NCI-H774 (cell line): ENCODE measurements at places on chromosomes 7 and 10.

GRCh38 chr7:30470163-30470770, 8.3 kb downstream of the NOD1 start:
- DNase-seq, result no peak

- DNase-seq, result peak; percentile 18
Measured at GRCh38 chr10:19931894-19932590, 115.8 kb downstream of the PLXDC2 start.

DNA sequence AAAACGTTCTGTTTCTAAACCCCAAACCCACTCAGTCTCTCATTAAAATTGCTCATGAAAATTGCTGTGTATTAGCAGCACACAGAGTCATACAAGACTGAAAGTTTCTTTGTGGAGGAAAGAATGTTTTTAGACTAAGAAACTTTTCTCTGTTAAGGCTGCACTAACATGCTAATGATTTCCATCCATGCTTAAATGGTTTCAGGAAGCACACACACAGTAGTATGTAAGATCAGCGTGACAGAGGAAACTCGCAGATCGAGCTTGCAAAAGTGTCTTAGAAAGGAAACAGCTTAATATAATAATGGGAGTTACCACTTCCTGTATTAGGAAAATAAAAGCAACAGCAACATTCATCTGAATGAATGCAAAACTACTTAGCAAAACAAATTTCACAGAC, 112.7 kb downstream of the ICA1 start:
- no peak for DNase-seq

DNA sequence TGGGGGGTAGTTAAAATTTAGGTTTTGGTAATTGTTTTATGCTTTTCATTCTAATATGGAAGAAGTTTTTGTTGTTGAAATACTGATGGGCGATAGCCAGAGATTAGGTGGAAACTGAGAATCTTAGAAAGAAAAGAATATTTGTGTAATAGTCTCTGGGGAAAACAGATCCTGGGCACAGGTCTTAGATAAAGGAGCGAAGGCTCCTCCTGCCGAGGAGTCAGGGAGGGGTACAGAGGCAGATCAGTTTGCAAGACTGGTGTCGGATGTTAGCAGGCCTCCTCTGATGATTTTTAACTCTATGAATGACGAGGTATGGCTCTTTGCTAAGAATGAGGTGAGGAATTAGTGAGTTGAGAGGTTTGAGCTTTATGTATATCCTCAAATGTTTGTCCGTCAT, 339.7 kb downstream of the HGF start:
- DNase-seq, result no peak

DNA sequence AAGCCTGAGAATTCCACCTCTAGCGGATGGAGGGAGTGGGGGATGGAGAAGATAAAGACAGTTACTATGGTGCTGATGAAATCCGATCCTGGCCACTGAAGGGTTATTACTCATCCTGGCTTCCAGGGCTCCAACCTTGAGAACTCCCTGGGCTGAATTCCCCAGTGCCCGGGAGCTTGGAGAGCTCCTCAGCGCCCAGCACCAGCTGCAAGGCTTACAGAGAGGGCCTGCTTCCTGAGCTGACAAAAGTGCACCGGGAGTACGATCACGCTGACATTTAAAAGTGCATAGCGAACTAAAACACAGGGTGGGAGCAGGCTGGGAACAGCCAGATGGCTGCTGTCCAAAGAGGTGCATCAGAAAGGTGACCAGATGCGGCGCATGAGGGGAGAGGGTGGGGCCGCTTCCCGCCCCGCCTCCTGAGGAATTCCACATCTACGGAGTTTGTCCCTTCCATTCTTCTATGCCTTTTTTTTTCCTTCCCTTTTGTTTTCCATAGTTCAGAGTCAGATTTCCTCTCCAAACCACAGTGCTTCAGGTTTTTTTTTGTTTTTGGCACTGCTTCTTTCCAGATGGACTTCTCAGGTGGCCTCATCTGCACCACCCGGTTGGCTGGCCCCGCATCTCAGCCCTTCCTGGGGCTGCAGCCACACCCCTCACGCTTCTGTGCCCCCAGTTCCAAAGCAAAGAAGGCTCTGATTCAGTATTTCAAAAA, 62.4 kb upstream of the MKRN1 start:
- DNase-seq, result no peak

GRCh38 chr10:89122433-89123051, 84.6 kb downstream of the CH25H start:
- no peak for DNase-seq
